ENCODE measurements at places on chromosomes 3 and 15. TPM values are rescaled to one million over a fixed set of nuclear protein-coding genes. Genes with fewer than 3 reads are reported as not detected.

Gene VIPR1
- 6.0 TPM for total RNA-seq

Gene CHRNB4
- total RNA-seq = not detected

Gene EOMES
- 0.50 TPM for total RNA-seq

Gene CERS3
- total RNA-seq = 0.24 TPM

DNA sequence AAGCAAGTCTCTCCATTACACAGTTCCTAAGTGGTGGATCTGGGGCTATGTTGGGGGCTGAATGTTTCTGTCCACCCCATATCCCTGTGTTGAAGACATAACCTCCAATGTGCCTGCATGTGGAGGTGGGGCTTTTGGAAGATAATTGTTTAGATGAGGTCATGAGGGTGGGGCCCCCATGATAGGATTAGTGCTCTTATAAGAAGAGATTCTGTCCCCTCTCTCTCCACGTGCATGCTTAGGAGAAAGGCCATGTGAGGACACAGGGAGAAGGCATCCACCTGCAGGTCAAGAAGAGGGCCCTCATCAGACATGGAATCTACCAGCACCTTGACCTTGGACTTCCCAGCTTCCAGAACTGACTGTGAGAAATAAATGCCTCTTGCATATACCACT is 231.0 kb upstream of the CHRNA7 start:
- DNase-seq = no peak
- H3K4me3 ChIP-seq = no peak overlapping the region
- H3K27ac ChIP-seq = no peak overlapping the region
- no peaks in the 10 kb centered on the region for H3K36me3 ChIP-seq
- no peaks in the 10 kb centered on the region for H3K27me3 ChIP-seq
- H3K4me1 ChIP-seq = no peaks in the 10 kb centered on the region

- no peaks in the 10 kb centered on the region for H3K36me3 ChIP-seq
- no peak overlapping the region for H3K27ac ChIP-seq
- DNase-seq = no peak
- peaks cover 42% of the 10 kb centered on the region for H3K27me3 ChIP-seq
Measured at GRCh38 chr15:75786575-75786947, 56.7 kb upstream of the UBE2Q2 start.

- H3K4me1 ChIP-seq = peaks cover 11% of the 10 kb centered on the region
- H3K4me3 ChIP-seq = no peak overlapping the region
- H3K27ac ChIP-seq = no peak overlapping the region
- H3K36me3 ChIP-seq = peaks cover 12% of the 10 kb centered on the region
Measured at GRCh38 chr3:28317438-28318022, 31.0 kb upstream of the ZCWPW2 start.

DNA sequence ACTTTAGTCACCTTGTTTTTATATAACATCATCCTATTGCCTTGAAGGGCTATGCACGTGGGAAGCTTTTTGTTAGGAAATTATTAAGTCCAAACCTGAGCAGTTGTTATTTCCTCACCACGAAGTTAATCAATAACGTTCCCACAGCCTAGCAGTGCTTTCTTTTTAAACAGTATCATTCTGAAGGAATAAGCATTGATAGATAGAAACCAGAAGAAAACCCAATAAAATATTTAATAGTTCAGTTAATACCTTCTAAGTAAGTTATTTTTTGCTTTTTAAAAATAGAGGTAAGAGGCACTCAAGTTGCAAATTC is 149.3 kb downstream of the KCNMB2 start:
- no peaks in the 10 kb centered on the region for H3K4me1 ChIP-seq
- no peak overlapping the region for H3K4me3 ChIP-seq
- H3K27ac ChIP-seq = no peak overlapping the region
- no peak for DNase-seq
- H3K27me3 ChIP-seq = peaks cover 7% of the 10 kb centered on the region

Data from activated naive CD8-positive, alpha-beta T cell treated with anti-CD3 and anti-CD28 coated beads for 36 hours (primary cell).